Urinary bladder (tissue), 4 donors: ENCODE measurements at places on chromosomes 6 and 20. TPM values are rescaled to one million over a fixed set of nuclear protein-coding genes. Genes with fewer than 3 reads are reported as not detected.

ADGRB3 gene
- 4.7 TPM for polyA plus RNA-seq

SIM1 gene
- polyA plus RNA-seq, result not detected

CRISP3 gene
- polyA plus RNA-seq, result 0.65 TPM

ADISSP gene
- 109 TPM for polyA plus RNA-seq

TRIM15 gene
- polyA plus RNA-seq, result not detected

HRH3 gene
- 0.10 TPM for polyA plus RNA-seq

TRMT6 gene
- 9.3 TPM for polyA plus RNA-seq

BPIFB4 gene
- polyA plus RNA-seq, result 0.06 TPM

GPR6 gene
- polyA plus RNA-seq, result not detected

CGA gene
- not detected for polyA plus RNA-seq
